ENCODE measurements at places on chromosomes 4 and X.

GRCh38 chr4:96194993-96195392, 355.1 kb downstream of the PDHA2 start:
- DNase-seq = no peak

DNA sequence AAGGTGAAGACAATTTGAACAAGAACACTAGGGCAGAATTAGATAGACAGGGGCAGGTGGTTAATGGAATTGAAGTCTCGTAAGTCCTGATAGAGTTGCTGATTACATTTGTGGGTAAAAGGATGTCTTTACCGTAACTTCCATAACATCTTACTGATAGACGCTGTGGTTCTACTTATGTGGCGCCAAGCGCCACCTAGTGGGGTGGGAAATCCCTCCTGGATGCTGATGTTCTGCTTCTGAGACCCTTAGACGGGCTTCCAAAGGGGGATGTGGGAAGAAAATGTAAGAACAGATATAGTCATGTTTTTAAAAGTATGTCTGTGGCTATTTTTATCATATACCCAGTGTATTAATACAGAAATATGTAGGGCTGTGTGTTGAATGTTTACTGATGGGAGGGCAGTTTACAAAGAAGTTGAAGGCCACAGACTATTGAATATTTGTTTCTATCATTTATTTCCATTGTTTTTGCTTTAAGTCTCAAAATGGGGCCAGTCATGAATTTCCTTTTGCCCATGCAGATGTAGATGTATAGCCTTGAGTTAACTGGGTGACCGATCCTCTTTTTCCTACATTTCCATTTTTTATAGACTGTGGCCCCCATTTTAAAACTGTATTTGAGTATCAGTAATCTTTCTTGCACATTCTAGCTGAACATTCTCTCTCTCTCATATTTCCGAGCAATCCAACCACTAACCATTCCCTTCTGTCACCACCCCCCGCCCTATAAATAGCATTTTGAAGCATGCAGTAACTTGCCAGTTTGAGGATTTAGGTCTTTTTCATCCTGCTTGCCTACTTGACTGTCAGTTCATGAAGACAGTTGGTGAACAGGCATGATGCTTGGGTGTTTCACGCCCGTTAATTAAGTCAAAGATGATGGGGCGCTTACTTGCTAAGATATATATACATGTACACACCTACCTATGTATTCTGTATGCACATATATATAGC, 12.1 kb upstream of the TLR8 start:
- no peak for DNase-seq

GRCh38 chr4:155529272-155529671, 137.4 kb upstream of the GUCY1A1 start:
- DNase-seq = peak; percentile 11

GRCh38 chrX:18098763-18099162, 121.9 kb downstream of the BEND2 start:
- no peak for DNase-seq

GRCh38 chr4:54100595-54101189, 729 bp downstream of the GSX2 start:
- DNase-seq = no peak

- no peak for DNase-seq
Observed at GRCh38 chr4:111880116-111880515, 265.1 kb upstream of the FAM241A start.

All from kidney glomerular epithelial cell (primary cell).